EL (cell line): ENCODE measurements at places on chromosomes 16 and 17.

DNA sequence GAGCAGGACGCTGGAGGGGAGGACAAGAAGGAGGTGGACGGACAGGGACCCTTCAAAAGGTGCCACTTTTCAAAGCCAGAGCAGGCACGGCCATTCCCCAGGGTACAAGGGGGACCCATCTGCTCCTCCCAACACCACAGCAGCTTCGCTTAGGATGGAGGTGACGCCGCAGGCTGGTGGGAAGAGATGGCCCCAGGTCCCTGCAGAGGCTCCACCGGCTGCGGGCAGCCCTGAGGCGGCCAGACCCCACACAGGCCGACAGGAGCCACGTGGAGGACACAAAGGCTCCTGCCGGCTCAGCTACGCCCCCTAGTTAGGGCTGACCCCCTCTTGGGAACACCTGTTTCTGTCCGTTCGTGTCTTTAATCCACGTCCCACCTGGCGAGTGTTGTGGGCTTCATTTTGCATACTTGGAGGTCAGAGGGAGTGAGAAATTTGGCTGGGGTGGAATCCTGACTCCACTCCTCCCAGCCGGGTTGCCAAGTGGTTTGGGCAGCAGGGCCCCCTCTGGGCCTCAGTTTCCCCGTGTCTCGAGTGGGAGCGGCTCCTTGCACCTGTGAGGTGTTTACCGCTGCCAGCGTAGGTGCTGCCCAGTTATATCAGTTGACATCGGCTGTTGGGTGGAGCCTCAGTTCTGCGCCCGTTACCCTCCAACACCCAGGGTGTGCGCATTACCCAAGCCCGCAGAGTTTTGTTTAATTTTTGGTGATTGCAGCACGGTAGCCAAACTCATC lies 5.8 kb upstream of the FN3KRP start:
- DNase-seq: no peak

DNA sequence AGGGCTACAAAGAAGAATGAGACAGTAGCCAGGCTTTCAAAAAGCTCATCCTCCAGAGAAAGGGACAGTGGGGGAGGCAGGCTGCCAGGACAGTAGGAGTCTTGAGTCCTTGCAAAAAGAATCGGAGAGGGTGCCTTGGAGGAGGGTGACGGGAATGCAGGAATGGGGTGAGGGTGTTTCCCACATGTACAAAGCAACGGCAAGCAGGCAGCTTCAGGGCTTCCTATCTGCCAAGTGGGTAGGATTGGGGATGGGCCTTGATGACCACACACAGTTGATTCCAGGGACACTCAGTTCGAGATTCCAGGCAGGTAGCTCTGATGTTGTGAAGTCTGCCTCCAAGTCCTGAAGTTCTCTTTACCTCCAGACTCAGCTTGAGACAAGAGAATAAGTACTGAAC lies 54.4 kb downstream of the C17orf67 start:
- DNase-seq: no peak

- DNase-seq: no peak
These were observed 20.0 kb upstream of the WFIKKN1 start for GRCh38 chr16:610513-611381.

DNA sequence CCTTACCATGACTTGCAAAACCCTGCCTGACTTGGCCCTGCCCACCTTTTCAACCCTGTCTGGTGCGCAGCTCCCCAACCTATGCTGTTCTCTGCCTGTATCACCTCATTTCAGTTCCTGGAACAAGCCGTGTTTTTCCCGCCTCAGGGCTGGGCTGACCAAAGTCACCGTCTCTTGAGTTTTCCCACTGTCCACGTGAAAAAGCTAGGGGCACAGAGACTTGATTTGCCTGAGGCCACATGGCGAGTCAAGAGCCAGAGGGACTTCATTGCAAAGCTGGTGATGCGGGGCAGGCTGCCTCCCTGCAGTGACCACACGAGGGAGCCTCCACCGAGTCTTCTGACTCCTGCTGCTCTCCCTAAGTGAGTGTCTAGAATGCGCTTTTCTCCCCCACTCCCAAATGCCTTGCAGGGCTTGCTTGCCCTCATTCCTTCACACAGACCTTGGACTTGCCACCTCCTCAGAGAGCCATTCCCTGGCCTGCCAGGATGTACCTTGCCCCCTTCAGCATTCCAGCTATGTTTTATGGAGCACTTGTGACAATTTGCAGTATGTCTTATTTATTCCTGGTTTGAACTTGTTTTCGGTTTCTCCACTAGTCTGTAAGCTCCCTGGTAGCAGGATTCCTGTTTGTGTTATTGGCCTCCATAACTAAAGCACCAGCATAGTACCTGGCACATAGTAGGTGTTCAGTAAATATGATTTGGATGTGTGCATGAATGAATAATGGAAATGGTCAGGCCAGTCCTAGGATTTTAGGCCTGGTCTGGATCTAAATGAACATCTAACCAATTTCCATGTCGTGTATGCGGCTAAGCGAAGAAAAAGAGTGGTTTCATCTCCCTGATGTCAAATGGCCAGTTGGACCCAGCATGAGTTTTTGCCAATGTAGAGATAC lies 252.3 kb downstream of the SNX29 start:
- DNase-seq: peak; percentile 79

DNA sequence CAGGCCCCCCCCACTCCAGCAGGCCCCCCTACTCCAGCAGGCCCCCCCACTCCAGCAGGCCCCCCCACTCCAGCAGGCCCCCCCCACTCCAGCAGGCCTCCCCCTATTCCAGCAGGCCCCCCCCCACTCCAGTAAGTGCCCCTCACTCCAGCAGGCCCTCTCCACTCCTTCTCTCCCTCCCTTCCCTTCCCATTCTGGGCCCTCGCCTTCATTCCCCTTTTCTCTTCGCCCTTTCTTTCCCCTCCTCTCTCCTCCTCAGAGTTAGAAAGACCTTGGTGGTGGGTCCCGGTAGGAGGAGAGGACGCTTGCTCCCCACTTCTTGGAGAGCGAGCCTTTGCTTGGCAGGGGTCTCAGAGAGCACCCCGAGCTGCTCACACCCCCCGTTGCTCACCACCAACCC lies 177.0 kb upstream of the TNRC6C start:
- DNase-seq: no peak

DNA sequence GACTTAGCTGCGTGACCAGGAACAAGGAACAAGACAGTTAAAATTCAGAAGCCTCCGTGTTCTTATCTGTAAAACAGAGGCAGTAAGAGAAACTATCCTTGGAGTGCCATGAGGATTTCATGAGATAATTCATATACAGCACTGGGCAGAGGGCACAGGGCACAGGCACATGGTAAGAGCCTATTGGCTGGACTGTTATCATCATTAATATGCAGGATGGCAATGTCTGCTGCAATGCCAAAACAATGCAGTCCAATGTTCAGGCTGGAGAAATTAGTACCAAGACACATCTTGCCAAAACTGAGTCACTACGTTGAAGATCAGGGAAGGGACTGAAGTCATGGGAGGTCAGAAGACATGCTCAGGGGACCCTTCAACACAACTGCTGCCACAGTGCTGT lies 13.6 kb downstream of the CDRT4 start:
- no peak for DNase-seq

DNA sequence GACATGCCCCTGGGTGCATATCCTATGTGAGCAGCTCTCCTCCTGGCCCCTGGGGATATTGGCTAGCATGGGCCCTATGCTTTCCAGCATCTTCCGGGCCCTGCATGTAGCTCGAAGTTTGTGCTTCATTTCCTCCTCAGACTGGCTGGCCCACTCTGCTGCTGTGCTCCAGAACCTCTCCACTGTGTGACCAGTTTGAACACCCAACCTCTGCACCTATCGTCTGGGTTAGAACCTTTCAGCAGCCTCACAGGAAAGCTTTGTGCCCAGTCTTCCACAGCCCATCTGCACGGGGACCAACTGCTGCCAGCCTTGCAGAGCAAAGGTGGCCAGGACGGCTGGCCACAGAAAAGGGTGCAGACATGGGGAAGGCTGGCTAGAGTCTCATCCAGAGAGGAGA lies 10.2 kb upstream of the CLEC18B start:
- DNase-seq: no peak

- peak; percentile 54 for DNase-seq
These were observed 74.0 kb downstream of the N4BP1 start for GRCh38 chr16:48535831-48536613.

DNA sequence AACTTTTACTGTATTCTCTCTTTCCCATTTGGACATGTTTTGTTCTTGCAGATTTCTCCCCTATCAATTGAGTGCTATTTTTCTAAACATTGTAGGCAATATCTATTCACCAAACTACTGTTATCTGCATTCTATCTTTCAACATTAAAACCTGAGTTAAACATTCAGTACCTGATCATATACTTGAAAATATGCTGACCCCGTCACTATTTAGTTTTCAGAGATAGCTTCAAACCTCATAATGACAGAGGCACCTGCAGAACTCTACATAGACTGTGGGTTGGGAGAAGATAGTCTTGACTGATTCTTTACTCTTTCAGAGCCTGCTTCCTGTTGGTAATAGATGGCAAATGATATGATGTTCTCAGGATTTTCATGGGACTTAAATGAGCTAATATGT lies 965.7 kb upstream of the GOT2 start:
- no peak for DNase-seq

GRCh38 chr16:75143941-75144340 lies 4.4 kb upstream of the ZFP1 start:
- DNase-seq: no peak

DNA sequence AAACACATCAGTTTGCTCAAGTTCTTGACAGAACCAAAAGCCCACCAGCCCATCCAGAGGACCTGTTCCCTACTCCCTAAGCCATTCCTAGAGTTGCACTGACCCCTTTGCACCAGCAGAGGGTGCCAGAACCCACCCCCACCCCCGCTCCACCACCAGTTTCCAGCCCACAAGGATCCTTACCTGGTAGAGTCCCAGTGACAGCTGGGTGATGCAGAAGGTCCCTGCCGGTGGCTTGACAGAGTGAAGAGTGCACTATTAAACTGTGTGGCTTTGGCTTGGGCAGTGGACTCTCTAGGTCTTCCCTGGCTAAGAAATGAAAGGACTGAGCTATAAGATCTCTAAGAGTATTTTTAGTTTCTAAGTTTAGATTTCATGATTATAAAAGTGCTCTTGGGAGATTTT lies 73.3 kb upstream of the MTMR4 start:
- DNase-seq: peak; percentile 46

DNA sequence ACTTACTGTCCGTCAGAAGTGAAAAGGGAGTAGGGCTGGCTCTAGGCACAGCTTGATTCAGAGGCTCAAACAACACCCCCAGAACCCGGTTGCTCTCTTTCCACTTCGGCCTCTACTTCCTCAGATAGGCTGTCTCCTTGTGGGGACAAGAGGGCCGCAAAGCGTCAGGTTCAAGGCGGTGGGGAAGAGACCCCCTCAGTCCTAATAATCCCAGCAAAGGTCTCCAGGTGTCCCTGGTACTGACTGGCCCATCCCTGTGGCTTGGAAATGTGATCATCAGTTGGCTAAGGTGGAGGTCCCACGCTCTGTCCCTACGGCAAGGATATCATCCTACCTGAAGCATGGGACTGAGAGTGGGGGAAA lies 26.0 kb downstream of the NGFR start:
- no peak for DNase-seq

DNA sequence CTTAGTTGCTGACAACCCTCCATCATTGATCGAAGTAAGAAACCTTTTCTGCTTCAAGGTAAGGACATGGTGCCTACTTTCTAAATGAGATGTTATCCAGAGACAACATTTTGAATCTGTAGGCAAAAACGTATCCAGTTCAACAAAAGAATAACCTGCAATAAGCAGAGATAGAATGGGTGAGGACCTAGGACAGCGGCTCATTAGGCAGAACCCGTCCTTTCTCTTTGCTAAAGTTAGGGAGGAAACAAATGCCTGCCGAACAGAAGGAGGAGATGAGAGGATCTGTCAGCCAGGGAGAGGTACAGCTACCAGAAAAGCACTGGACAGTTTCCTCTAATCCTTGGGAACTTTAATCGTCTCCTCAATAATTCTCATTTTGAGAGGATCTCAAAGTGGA lies 183.3 kb downstream of the CDH13 start:
- DNase-seq: no peak

DNA sequence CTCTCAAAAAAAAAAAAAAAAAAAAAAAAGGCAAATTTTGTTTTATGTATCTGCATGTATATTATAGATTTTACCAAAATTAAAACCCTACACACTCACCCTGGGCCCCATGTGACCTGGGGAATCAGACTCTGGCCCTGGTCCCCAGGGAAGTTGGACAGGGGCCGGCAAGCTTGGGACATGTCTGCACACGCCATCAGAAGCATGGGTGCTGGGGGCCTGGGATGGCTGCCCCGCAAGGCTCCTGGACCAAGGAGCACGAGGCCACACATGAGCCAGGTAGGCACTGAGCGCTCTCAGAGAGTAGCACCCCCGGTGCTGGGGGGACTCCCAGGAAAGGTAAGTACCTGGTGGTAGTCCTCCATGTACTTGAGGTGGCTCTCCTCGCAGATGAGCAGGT lies 39.6 kb downstream of the PPL start:
- DNase-seq: no peak

DNA sequence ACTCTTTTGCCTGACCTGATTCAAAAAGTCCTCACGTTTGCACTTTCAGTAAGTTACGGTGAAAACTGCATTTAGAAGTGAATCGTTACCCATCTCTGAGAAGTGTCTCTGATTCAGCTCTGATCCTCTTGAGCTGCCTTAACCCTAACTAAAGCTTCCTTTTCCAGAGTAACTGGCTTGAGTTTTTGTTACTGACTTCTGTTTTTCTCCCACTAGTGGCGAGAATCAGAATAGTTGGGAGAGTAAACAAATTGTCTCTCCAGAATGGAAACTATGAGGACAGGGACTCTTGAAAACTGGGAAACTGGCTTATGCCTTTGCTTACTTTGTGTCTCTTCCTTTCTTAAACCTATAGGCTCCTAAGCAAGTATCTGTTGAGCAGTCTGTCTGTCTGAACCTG lies 31.3 kb upstream of the KPNB1 start:
- peak; percentile 24 for DNase-seq

GRCh38 chr16:76222853-76223252 lies 54.3 kb upstream of the CNTNAP4 start:
- DNase-seq: no peak

- no peak for DNase-seq
These were observed 477 bp downstream of the MTHFSD start for GRCh38 chr16:86554599-86554916.

DNA sequence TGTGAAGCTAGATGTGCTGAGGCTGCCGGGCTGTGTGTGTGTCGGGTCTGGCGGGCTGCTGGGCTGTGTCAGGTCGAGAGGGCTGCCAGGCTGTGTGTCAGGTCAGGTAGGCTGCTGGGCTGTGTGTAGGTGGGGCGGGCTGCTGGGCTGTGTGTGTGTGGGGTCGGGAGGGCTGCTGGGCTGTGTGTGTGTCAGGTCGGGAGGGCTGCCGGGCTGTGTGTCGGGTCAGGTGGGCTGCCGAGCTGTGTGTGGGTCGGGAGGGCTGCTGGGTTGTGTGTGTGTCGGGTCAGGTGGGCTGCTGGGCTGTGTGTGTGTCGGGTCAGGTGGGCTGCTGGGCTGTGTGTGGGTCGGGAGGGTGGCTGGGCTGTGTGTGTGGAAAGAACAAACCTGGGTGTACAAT lies 8.6 kb downstream of the WDR45B start:
- no peak for DNase-seq

- DNase-seq: peak; percentile 8
These were observed 71.0 kb downstream of the CDYL2 start for GRCh38 chr16:80733407-80733806.

GRCh38 chr16:1825864-1826690 lies 548 bp downstream of the HAGH start:
- DNase-seq: peak; percentile 54

- DNase-seq: no peak
These were observed 9.0 kb downstream of the NAT9 start for GRCh38 chr17:74767111-74767516.
